ENCODE measurements at places on chromosomes 7 and 10. TPM values are rescaled to one million over a fixed set of nuclear protein-coding genes. Genes with fewer than 3 reads are reported as not detected.

DNA sequence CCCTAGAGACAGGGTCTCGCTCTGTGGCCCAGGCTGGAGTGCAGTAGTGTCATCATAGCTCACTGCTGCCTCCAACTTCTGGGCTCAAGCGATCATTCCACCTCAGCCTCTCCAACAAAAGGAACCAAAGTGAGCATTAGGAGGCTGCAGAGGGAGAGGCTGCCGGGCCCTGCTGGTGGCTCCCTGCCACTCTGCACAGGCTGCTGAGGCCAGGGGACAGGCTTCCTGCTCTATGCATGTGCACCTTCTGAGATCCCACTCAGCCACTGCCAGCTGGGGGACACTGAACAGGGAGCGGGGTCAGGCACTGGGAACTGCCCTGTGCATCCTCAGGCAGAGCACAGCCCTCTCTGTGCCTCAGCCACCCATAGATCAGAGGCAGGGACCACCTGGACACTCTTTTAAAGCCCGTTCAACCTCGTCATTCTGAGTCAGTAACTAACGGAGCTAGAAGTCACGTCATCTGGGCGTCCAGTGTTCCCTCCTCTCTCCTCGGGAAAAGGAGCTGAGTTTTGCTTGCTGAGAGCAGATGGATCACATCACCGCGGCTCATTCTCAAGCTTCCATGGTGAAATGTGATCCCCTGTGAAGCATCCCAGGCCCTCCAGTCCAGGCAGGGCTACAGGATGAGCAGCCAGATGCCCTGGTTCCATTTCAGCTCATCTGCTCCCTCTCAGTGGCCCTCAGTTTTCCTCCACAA lies 109.6 kb downstream of the MYL10 start:
- no peak overlapping the region for H3K27ac ChIP-seq
- DNase-seq = no peak
- H3K27me3 ChIP-seq = no peaks in the 10 kb centered on the region
- H3K36me3 ChIP-seq = no peaks in the 10 kb centered on the region
- H3K4me3 ChIP-seq = no peak overlapping the region

Gene FXYD4
- not detected for total RNA-seq

DNA sequence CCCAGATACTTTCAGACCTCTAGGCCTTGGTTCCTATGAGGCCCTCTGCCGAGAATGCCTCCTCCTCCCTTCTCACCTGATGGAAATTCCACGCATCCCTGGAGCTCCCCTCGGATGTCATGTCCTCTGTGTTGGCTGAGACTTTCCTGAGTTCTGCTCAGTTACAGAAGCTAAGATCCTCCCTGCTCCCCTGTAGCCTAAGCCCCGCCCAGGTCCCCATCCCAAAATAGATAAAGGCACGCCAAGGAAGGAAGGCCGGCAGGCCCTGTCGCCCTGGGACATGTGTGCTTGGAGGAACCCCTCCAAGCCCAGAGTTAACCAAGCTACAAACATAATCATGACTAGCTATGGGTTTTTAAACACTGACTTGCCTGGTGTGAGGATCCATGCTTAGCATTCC lies 123.5 kb downstream of the SORBS1 start:
- H3K27me3 ChIP-seq = no peaks in the 10 kb centered on the region
- H3K4me1 ChIP-seq = peaks cover 6% of the 10 kb centered on the region
- no peak overlapping the region for H3K4me3 ChIP-seq
- DNase-seq = no peak
- H3K36me3 ChIP-seq = no peaks in the 10 kb centered on the region
- no peak overlapping the region for H3K27ac ChIP-seq

Gene BLOC1S2
- total RNA-seq = 45.7 TPM

Gene SP8
- not detected for total RNA-seq

DNA sequence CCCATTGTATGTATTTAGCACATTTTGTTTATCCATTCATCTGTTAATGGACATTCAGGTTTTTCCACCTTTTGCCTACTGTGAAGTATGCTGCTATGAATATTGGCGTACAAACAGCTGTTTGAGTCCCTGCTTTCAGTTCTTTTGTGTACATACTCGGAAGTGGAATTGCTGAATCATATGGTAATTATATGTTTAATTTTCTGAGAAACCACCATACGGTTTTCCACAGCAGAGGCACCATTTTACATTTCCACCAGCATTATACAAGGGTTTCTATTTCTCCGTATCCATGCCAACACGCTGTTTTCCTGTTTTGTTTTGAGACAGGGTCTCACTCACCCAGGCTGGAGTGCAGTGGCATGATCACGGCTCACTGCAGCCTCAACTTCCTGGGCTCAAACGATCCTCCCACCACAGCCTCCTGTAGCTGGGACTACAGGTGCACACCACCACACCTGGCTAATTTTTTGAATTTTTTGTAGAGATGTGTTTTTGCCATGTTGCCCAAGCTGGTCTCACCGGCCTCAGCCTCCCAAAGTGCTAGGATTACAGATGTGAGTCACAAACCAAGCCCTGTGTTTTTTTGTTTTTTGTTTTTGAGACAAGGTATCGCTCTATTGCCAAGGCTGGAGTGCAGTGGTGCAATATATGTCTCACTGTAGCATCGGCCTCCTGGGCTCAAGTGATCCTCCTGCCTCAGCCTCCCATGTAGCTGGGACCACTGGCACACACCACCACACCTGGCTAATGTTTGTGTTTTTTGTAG lies 22.1 kb upstream of the FBXW4 start:
- no peak overlapping the region for H3K4me3 ChIP-seq
- H3K27ac ChIP-seq = peak overlapping the region; percentile 60

- peaks cover 21% of the 10 kb centered on the region for H3K4me1 ChIP-seq
- peaks cover 27% of the 10 kb centered on the region for H3K36me3 ChIP-seq
- H3K27ac ChIP-seq = no peak overlapping the region
- peaks cover 2% of the 10 kb centered on the region for H3K27me3 ChIP-seq
- no peak overlapping the region for H3K4me3 ChIP-seq
Measured at GRCh38 chr7:966291-967069, 8.9 kb downstream of the COX19 start.

- H3K4me3 ChIP-seq = no peak overlapping the region
- H3K27ac ChIP-seq = no peak overlapping the region
- no peak for DNase-seq
- peaks cover 21% of the 10 kb centered on the region for H3K36me3 ChIP-seq
- H3K27me3 ChIP-seq = no peaks in the 10 kb centered on the region
Measured at GRCh38 chr10:132710036-132710686, 75.8 kb downstream of the NKX6-2 start.

- H3K4me1 ChIP-seq = peaks cover 5% of the 10 kb centered on the region
- H3K27ac ChIP-seq = no peak overlapping the region
- DNase-seq = no peak
Measured at GRCh38 chr7:88111140-88111743, 108.6 kb downstream of the SRI start.

DNA sequence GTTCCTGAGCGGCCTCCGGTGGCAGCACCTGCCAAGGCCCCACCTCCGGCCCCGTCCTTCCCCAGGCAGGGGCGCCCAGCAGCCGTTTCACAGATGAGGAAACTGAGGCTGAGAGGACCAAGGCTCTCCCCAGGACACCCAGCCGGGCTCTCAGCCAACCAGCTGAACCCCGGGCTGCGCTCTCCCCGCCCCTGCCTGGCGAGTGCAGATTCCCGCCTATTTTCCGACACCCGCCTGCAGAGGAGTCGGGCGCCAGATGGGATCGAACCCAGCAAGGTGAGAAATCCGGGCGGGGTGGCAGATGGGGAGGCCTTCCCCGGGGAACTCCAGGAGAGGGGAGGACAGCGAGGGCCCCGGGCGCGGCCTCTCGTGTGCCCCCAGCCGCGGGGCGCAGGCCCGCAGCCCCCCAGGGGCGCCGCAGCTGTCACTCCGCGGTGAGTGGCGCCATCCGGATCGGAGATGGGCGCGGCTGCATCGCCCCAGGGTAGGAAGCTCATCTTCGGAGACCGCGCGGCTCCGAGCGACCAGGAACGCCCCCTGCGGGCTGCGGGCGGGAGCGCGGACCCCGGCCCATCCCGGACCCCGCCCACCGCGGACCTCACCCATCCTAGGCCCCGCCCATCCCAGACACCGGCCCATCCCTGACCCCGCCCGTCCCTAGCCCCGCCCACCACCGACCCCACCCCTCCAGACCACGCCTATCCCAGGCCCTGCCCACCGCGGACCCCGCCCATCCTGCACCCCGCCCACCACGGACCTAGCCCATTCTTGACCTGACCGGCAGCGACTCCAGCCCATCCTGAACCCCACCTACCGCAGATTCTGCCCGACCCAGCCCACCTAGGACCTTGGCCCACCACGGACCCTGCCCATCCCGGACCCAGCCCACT lies 90.3 kb downstream of the MICALL2 start:
- peak; percentile 76 for DNase-seq
- H3K4me1 ChIP-seq = no peaks in the 10 kb centered on the region
- H3K4me3 ChIP-seq = no peak overlapping the region
- H3K27me3 ChIP-seq = peaks cover 43% of the 10 kb centered on the region
- H3K36me3 ChIP-seq = no peaks in the 10 kb centered on the region

GRCh38 chr10:85655411-85655810 lies 711.2 kb downstream of the GRID1 start:
- no peak overlapping the region for H3K4me3 ChIP-seq
- no peak for DNase-seq
- H3K4me1 ChIP-seq = no peaks in the 10 kb centered on the region
- H3K36me3 ChIP-seq = no peaks in the 10 kb centered on the region
- no peak overlapping the region for H3K27ac ChIP-seq
- H3K27me3 ChIP-seq = no peaks in the 10 kb centered on the region

DNA sequence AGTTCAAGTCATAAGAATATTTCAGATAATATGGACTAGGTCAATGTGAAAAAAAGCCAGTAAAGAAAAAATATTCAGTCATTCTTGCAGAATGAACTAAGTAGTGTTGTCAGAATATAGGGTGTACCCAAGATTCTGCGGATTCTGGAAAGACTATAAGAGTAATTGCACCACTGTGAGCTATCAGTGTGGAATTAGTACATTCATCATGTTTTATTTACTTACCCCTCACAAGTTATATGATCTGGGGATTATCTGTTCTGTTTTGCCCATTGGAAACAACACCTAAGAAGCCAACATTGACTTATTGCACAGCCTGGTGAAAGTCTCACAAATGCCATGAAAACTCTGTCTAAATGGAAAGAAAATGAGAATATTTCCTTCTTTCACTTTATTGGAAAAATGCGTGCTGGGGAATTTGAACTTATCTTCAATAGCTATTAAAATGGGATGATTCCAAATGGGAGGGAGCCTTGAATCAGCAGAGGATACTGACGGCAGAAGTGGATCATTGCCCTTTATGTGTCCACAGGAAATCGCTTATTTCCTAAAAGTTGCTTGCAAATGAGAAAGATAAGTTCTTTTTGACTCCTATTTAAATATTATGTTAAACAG lies 563.3 kb upstream of the POM121L12 start:
- no peaks in the 10 kb centered on the region for H3K36me3 ChIP-seq
- H3K4me3 ChIP-seq = no peak overlapping the region
- H3K27me3 ChIP-seq = no peaks in the 10 kb centered on the region

Gene ZNF438
- total RNA-seq = 3.7 TPM

DNA sequence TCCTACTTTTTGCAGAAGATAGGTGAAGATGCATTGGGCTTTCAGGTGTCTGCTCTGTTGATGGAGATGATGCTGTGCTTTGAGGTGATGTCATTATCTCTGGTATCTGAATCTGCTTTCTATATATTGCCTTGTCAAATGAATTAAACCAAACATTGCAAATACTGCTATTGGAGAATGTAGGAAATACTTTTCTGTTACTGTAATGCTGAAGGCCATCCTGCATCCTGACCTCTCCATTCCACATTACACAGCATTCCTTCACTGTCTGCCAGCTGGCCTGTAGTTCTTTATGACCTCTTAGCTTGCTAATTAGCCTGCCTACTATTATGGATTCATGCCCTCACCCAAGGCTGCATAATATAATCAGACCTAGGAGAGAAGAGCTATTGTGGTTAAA lies 73.2 kb downstream of the VCL start:
- no peak for DNase-seq
- no peaks in the 10 kb centered on the region for H3K27me3 ChIP-seq
- peaks cover 5% of the 10 kb centered on the region for H3K4me1 ChIP-seq
- H3K27ac ChIP-seq = no peak overlapping the region
- no peak overlapping the region for H3K4me3 ChIP-seq

GRCh38 chr10:89173075-89173474 lies 34.0 kb downstream of the CH25H start:
- H3K4me3 ChIP-seq = no peak overlapping the region
- peaks cover 24% of the 10 kb centered on the region for H3K27me3 ChIP-seq
- H3K4me1 ChIP-seq = peaks cover 2% of the 10 kb centered on the region

DNA sequence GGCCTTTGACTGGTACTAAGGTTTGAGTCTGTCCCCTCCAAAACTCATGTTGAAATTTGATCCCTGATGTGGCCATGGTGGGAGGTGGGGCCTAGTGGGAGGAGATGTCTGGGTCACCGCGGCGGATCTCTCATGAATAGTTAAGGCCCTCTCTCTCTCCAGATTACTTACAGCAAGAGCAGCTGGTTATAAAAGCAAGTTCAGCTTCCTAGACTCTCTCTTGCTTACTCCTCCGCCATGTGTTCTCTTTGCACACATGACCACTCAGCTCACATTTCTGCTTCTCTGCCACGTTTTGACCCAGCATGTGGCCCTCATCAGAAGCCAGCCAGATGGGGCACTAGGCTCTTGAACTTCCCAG lies 29.9 kb upstream of the ZMIZ1 start:
- peaks cover 16% of the 10 kb centered on the region for H3K4me1 ChIP-seq
- no peak for DNase-seq
- H3K36me3 ChIP-seq = no peaks in the 10 kb centered on the region
- H3K4me3 ChIP-seq = no peak overlapping the region
- H3K27ac ChIP-seq = no peak overlapping the region

Gene POMZP3
- total RNA-seq = 9.0 TPM

- H3K4me1 ChIP-seq = peaks cover 5% of the 10 kb centered on the region
- H3K4me3 ChIP-seq = peak overlapping the region; percentile 32
- no peak overlapping the region for H3K27ac ChIP-seq
- peak; percentile 86 for DNase-seq
Measured at GRCh38 chr10:133335246-133336117, 1.2 kb downstream of the CALY start.
